ENCODE measurements at places on chromosomes 4 and X.

DNA sequence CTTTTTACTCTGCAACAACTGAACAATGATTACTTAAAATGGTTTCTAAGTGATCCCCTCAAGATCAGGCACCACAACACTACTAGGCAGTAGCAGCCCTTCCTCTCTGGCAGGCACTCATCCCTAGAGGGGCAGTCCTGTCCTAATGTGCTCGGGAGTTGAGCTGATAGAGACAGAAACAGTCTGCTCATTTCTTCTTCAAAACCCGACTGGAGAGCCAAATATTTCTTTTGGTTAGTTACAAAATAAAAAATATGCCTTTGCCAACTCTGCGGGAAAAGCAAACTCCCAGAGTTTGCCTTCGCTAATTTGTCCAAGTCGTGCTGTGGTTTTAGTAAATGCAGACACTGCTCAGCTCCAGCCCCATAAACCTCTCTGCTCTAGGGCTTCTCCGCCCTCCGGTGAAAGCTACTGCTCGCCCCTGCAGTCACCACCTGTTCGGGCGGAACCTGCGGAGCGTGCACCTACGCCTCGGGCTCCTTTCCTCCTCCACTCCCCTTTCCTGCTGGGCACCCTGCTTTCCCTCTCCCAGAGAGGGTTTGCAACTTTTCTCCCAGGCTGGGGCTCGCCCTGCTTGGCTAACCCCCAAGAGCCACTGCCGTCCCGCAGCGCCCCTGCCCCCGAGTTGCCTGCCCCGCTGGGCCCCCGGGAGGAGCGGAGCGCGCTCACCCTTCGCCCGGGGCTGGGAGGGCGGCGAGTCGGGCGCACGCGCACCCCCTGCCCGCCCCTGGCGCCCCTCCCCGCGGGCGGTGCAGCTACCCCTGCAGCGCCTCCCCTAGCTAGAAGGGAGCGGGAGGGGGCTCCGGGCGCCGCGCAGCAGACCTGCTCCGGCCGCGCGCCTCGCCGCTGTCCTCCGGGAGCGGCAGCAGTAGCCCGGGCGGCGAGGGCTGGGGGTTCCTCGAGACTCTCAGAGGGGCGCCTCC, at the start of gene NPNT:
Gene NPNT (plus strand): TSS at position 812 of the 923 bp plus-strand sequence. CDS start 182 bp downstream, outside the sequence.
- DNase-seq = no peak

GRCh38 chr4:127631420-127631819, 1.3 kb upstream of the INTU start:
- DNase-seq = no peak

GRCh38 chrX:153814591-153815315, 15.6 kb downstream of the PDZD4 start:
- DNase-seq = no peak

GRCh38 chr4:16671741-16672140, 226.7 kb downstream of the LDB2 start:
- DNase-seq = no peak

- DNase-seq = no peak
Measured at GRCh38 chr4:108029731-108030130, 40.0 kb downstream of the HADH start.

GRCh38 chrX:23451266-23451665, 116.6 kb downstream of the PTCHD1 start:
- no peak for DNase-seq

DNA sequence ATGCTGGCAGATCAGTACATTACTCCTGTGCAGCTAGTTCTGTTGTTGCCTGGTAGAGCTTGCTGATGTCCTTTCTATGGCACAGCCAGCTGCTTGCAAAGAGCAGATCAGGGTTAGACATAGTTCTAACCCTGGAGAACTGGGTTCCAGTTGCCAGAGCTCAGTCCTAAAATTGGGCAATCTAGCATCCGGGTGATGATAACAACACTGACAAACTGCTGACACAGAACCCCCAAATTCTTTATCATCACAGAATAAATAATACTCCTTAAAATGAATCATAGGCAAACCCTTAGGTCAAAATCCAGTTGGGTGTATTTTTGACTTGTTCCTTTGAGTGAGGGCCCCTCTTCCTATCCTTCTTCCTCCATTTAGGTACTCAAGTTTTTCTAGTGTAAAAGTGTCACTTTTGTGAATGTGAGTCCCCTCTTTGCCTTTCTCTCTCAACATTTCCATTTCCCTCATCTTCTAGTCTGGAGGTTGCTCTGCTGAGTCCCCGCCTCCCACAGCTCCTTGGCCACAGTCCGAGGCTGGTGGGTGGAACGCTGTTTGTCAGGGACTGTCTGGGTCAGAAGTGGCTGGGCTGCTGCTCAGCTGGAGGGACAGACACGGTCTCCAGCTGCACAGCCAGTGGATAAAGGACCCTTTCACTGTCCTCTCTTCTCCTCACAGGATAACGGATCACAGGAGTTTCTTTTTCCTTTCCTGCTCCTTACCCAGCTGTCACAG, 93.6 kb upstream of the RASGEF1B start:
- DNase-seq = peak; percentile 55

GRCh38 chr4:52950226-52950625, 88.1 kb downstream of the RASL11B start:
- DNase-seq = no peak

- no peak for DNase-seq
Measured at GRCh38 chr4:73021634-73022033, 47.9 kb downstream of the COX18 start.

- DNase-seq = no peak
Measured at GRCh38 chr4:10596586-10597290, 87.8 kb downstream of the CLNK start.

GRCh38 chr4:180557348-180557747, 1685.9 kb upstream of the TENM3 start:
- no peak for DNase-seq

- no peak for DNase-seq
Measured at GRCh38 chr4:107666134-107666533, 53.9 kb downstream of the PAPSS1 start.

GRCh38 chrX:768596-768995, 138.0 kb downstream of the SHOX start:
- DNase-seq = no peak

DNA sequence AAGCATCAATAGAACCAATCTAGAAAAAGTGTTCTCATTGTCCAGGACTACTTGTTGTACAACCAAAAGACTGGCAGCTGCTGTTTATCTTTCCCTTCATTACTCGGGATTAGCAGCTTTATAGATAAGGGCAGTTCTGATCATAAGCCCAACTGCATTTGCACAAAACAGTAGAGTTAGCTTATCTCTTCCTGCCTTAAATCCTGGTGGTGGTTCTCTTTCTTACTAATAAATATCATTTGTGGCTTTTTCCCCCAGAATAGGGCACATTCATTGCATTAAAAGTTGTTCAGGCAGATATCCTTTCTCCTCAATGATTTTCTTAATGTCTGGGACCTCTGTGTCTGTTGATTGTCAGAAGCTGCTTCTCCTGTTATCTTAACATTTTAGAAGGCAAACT, 20.2 kb upstream of the RRAGB start:
- DNase-seq = no peak

DNA sequence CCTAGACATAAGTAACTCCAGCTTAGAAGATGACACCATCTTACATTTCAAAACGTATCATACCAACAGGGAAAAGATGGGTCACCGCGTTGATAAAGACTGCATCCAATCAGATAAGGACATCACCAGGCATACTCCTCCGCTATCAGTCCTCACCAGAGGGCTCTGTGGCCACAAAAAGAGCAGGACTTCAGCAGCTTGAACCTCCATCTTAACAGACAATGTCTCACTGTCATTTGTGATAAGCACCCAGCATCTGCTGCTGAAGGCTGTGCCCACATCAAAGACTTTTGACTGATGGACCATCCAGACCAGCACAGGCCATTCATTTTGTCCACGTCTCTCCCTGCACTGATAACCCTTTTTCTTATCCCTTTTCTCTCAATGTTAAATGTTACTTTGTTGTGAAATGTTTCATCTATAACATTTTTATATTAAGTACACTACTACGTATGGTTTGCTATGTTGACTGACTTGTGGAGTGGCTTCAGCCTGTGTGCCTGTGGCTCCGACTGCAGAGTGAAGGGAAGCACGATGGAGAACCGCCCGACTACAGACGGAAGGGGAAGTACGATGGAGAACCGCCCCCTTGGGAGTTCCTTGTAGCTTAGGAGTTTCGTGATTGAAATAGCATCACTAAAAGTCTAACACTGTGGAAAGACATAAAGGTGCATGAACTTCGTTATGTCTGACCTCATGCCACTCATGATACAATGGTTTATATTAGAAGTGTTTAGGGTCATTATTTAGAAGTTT, 595.4 kb upstream of the AGA start:
- no peak for DNase-seq

DNA sequence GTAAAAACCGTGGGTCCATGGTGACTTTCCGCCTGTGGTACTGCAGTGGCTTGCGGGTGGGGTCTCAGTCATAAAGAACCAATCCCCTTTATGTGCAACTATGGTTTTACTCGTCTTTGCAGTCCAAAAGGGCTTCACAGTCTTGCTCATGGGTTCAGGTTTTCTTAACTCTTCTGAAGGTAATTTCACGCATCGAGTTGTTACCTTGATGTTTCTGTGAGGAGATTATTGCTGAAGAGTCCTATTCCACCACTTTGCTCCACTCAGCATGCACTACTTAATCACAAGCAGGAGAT, 41.5 kb downstream of the F8 start:
- no peak for DNase-seq

DNA sequence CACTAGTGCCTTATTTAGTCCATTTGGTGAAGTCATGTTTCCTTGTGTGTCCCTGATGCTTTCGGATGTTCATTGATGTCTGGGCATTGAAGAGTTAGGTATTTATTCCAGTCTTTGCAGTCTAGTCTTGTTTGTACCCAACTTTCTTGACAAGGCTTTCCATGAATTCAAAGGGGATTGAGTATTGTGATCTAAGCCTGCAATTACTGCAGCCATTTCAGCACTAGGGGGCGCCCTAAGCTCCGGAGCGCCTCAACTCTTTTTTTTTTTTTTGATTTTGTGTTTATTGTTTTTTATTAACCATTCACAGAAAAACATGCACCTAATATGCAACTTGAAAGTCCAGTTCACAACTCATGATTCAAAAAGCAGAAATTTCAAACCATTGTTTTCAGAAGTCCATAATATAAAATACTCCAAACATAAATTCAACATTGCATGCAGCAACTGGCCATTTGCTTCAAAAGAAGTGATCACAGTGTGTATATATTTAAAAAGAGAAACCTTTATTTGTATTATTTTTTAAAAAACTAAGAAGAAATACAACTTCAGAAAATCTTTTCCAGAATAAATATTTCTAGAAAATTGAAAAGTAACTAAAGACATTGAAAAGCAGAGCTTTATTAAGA, 59.2 kb downstream of the PTPN13 start:
- no peak for DNase-seq

DNA sequence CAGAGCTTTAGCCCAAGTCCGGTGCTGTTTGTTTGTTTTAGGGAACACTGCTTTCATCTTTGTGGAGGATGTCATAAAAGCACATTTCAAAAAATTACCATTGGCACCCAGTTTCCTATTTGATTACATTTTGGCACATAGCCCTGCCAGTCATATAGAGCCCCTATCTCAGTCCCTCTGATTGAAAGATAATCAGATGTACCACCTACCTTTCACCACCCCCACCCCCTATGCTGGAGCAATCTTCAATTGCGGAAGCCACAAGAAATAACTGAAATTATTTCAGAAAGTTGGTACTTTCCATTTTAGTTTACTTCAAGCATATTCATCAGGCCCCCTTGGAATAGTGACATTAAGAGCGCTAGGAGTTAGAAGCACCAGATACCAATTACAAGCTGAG, 136.7 kb upstream of the RPL34 start:
- DNase-seq = no peak

GRCh38 chr4:166903408-166903807, 330.9 kb downstream of the SPOCK3 start:
- no peak for DNase-seq

DNA sequence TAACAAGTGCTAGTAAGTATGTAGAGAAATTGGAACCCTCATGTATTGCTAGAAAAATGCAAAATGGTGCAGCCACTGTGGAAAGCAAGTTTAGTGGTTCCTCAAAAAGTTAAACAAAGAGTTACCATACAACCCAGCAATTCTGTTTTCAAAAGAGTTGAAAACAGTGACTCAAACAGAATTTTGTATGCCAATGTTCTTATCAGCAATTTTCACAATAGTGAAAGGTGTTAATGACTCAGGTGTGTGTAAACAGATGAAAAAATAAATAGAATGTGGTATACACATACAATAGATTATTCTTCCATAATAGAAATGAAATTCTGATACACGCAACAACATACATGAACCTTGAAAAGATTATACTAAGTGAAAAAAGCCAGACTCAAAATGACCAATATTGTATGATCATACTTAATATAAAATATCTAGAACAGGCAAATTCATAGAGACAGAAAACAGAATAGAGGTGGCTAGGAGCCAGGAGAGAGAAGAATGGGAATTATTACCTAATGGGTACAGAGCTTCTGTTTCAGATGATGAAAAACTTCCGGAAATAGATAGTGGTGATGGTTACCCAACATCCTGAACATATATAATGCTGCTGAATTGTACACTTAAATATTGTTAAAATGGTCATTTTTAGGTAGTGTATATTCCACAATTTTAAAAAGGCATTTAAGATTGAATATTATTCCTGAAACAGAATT, 51.6 kb downstream of the WDFY3 start:
- no peak for DNase-seq

All from breast epithelium (tissue), 4 donors.